ENCODE measurements at places on chromosomes 5 and 9.

- no peak for DNase-seq
Observed at GRCh38 chr5:139914218-139914807, 118.7 kb downstream of the PSD2 start.

DNA sequence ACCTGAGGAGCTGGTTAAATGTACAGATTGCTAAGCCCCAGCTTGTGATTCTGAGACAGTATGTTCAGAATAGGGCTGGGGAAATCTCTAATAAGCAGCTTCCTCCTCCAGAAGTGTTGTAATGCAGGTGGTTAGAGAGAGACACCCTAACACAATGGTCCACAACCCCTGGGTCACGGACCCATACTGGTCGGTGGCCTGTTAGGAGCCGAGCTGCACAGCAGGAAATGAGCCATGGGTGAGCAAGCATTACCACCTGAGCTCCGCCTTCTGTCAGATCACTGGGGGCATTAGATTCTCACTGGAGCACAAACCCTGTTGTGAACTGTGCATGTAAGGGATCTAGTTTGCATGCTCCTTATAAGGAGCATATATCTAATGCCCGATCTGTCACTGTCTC is 61.8 kb downstream of the SLC36A1 start:
- DNase-seq: no peak

- no peak for DNase-seq
Observed at GRCh38 chr5:27266184-27266583, 227.8 kb upstream of the CDH9 start.

DNA sequence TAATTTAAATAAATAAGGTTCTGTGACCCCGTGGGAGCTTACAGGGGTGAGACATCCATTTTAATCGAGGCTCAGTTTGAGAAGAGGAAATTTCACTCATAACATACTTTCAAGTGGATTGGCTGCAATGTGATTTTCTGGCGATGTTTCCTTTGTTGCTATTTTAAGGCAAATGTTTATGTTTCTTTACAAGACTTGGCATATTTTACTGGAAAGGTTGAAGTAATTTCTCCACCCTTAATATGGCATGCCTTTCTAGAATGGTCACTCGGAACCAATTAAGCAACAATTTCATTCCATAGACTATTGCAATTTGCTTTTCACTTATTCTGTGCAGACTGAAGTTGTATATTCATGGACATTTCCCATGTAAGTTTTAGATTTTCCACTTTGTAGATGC is 438.0 kb upstream of the WWC1 start:
- no peak for DNase-seq

- peak; percentile 20 for DNase-seq
Observed at GRCh38 chr5:10111571-10111970, 138.1 kb downstream of the ATPSCKMT start.

DNA sequence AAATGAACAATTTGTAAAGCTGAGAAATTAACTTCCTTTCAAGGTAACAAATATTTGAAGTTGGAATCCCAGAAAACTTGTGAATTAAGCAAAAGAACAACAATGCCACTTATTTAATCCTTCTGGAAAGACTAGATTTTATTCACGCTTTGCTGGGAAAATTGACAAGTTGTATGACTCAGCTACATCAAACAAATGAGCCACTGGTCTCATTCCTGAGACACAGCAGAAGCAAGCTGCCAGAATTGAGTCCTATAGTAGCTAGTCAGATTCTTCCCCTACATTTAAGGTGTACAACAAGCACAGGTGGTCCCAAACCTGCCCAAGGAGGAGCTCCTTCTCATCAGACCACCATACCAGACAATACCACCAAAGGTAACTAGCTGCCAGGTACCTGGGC is 280.7 kb downstream of the SPOCK1 start:
- DNase-seq: no peak

GRCh38 chr5:78718824-78719223 is 70.3 kb upstream of the LHFPL2 start:
- DNase-seq: no peak

- no peak for DNase-seq
Observed at GRCh38 chr9:7799944-7800285, 337 bp upstream of the DMAC1 start.

DNA sequence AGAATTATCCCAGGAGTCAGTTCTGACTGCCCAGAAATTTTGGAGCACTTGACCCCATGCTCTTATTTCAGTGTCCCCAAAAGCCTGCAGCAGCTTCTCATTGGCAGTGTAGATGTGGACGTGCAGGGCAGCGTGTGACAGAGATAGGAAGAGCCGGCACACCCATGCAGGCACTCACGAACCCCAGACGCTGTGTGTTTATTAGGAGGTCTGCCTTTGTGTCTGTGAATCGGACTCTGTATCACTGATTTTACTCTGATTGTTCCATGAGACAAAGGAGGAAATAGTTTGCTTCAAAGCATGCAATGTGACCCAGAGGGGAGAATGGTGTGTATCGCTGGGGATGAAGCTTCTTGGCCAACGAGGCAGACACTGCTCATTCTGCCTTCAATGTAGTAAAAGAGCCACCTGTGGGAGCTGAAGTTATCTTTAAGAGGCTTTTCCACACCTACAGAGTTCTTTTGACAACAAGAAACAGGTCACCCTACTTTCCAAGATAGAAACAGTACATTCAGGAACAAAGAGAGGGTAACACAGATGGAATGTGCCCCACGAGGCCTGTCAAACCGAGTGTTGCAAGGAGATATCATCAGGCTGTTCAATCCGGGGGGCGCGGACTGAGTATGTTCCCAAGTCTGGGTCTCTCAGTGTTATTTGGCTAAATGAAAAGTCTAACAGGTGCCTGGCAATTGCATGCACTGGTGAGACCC is 224.0 kb downstream of the NTRK2 start:
- no peak for DNase-seq

GRCh38 chr9:2419347-2419746 is 202.2 kb upstream of the VLDLR start:
- DNase-seq: no peak

GRCh38 chr5:81027481-81028058 is 67.4 kb downstream of the RASGRF2 start:
- no peak for DNase-seq

DNA sequence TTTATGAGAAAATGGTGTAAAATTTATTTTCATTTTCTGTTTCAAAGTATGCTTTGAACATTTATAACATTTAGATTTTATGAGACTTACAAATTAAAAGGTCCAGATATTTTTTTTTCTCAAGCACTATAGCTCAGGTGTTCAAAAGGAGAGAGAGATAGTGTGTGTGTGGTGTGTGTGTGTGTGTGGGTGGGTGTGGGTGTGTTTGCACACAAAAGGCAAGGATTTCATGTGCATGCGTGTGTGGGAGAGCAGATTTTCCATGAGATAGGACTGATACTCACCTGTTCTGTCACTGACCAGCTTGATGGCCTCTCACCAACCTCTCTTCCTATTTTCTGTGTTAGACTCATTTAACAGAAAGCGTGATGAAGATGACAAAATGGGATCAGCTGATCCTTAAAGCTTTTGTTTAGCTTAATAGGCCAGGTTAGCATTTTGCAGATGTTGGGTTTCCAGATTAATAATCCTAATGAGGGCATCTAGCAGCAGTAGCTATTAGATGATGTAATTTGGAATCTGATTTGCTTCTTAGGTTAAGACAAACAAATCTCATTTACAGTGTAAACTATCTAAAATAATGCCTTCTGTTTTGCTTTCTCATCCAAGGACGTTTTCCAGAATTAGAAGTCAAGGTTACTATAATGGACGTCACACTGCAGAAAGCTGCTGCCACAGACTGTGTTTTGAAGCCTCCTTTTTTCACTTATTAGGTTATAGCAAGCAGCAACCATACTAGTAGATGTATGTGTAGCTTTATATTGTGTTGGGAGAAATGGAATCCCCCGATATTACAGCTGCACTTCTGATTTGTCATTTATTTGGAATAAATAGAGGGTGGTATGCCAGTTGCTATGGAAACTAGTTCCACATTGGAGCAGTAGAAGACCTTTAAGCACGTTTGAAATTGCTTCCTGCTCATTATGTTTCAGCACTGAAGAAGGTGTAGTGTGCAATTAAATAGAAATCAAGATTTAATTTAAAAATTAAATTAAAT is 355.6 kb downstream of the TAF11L14 start:
- DNase-seq: no peak

DNA sequence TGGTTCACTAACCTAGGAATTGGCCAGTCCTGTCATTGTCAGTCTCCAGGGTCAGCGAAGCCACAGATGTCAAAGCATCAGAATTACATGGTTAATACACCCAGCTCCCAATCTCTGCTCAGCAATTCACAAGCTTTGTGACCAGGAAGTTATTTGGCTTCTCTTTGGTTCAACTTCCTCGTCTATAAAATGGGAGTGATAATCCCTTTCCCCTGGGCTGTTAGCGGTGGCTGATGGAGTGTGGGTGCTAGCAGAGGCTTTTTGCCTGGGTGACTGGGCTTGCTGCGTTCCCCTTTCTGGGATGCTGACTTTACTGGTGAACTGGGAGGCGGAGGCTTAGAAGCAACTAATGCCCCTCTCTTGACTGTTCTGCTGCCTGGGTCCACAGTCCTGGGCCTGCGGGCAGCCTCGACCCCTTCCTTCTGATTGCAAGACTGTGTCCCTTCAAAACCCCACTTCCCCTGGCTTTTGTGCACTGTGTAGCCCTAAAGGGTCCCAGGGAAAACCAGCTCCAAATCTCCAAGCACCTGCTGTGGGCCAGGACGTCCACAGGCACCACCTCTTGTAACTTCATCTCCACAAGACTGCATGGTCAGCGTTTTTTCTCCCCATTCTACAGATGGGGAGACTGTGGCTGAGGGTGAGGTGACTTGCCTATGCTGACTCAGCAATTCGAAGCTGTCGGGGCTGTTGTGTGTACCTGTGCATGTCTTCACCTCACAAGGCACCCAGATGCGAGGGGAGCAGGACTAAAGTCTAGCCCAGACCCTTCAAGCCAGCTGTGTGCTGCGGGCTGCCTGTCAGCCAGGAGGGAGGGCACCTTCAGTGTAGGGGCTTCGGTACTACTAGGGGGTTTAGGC is 45.2 kb upstream of the NEURL1B start:
- no peak for DNase-seq

GRCh38 chr9:78131969-78132700 is 100.5 kb upstream of the GNAQ start:
- DNase-seq: no peak

DNA sequence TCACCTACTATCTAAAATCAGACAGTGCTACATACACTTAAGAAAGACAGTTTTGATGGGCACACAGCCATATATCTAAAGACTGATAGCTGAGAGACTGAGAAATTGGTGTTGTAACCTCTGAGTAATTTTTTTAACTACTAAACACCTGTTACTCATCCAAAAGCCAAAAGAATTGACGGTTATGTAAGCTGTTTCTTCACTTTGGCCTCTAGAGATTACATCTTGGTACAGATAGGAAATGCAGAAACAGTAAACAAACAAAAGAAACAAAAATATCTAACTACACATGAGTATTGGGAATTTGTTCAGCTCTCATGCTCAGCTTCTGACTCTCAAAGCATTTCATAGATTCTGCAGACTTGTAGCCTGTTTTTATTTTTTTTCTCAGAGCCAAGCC is 152.1 kb upstream of the GAS1 start:
- DNase-seq: no peak

GRCh38 chr9:131880833-131881583 is 141.1 kb upstream of the RAPGEF1 start:
- no peak for DNase-seq

DNA sequence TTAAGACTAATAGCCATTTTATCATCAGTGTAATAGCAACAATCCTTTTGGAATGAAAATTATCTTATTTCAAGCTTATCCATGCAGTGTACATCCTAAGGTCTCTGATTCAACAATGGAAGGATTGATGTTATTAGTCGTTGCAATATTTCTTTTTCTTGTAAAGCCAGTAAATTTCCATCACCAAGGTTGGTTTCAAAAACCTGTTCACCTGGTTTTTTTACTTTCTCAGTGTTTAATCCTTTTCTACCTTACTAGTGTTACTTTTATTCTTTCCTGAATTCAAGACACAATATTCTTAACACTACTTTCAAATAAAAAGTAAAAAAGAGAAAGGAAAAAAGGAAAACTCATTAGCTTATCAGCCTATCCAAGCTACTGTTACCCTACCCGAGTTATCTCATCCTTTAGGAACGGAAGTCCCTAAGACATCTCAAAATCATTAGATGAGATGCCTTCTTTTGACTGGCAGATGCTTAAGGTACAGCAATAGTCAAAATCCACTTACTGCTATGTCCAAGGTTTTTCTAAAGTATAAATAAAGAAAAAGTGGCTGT is 5.4 kb downstream of the ZFR start:
- no peak for DNase-seq

- no peak for DNase-seq
Observed at GRCh38 chr9:4494806-4495205, 4.5 kb downstream of the SLC1A1 start.

DNA sequence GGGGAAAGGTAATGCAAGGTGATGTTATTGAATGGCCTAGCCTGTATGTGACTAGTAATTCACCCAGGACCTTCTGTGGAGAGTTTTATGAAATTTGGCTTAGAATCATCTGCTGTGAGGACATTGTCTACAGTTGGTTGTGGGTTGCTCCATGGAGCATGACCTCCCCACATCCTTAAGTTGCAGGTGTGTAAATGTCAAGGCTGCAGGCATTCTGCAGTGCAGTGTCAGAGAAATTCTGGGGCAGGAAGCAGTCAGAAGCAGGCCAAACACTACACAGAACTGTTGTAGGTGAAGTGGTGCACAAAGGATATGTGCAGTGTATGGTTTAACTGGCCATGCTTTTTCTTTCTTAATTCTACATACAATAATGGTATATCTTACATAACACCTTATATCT is 588.3 kb downstream of the EBF1 start:
- DNase-seq: no peak

DNA sequence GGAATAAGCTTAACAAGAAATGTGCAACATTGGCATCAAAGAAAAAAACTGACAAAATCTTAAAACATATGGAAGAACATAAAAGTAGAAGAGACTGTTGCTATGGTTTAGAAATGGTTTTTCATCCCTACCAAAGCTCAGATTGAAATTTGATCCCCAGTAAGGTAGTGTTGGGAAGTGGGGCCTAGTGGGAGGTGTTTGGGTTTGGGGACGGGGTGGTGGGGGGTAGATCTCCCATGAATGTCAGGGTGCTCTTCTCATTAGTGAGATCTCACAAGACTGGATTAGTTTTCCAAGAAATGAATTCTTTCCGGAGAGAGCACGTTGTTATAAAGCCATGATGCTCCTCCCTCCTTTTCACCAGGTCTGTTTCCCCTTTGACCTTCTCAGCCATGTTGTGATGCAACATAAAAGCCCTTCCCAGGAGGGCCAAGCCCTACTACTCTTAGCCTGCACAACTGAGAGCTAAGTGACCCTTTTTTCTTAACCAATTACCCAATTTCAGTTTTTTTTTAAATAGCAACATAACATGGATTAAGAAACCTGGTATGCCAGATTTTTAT is 10.6 kb downstream of the TMEM167A start:
- no peak for DNase-seq

- DNase-seq: no peak
Observed at GRCh38 chr5:83343299-83343698, 128.2 kb upstream of the VCAN start.

GRCh38 chr5:4833104-4833738 is 306.9 kb upstream of the ADAMTS16 start:
- no peak for DNase-seq
